ENCODE measurements at places on chromosomes 12 and 14.

- DNase-seq, result no peak
Measured at GRCh38 chr14:80784820-80785219, 156.7 kb downstream of the CEP128 start.

GRCh38 chr14:71803539-71804260 lies 128.5 kb upstream of the RGS6 start:
- DNase-seq, result no peak

- no peak for DNase-seq
Measured at GRCh38 chr12:94615260-94616181, 34.8 kb downstream of the TMCC3 start.

- no peak for DNase-seq
Measured at GRCh38 chr14:60861545-60862140, 119.2 kb downstream of the TRMT5 start.
